Fibroblast of skin of back (primary cell): ENCODE measurements at places on chromosomes 11 and 22.
A peak's percentile ranks its signal among the peaks of the same experiment; 100 is the strongest.

GRCh38 chr11:110339456-110340250 lies 43.2 kb upstream of the RDX start:
- DNase-seq: no peak

- peak; percentile 2 for DNase-seq
Observed at GRCh38 chr11:18715476-18715875, 10.5 kb downstream of the IGSF22 start.

DNA sequence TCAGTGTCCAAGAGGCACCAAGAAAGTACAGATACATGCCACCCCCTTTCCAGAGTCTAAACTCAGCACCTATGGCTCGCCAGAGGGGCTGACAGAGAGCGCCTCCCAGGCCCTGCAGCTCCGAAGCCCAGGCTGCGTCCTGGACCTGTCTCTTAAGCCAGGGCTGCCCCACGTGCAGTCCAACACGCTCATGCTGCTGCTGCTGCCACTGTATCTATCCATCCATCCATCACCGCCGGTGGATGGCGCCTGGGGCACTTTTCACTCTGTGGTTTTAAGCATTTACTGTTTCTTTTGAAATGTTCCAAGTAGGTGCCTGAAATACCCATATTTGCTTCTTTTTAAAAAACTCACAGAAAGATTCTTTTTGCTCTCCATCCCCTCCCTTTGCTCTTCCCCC lies 41.8 kb downstream of the MACROD1 start:
- DNase-seq: no peak

DNA sequence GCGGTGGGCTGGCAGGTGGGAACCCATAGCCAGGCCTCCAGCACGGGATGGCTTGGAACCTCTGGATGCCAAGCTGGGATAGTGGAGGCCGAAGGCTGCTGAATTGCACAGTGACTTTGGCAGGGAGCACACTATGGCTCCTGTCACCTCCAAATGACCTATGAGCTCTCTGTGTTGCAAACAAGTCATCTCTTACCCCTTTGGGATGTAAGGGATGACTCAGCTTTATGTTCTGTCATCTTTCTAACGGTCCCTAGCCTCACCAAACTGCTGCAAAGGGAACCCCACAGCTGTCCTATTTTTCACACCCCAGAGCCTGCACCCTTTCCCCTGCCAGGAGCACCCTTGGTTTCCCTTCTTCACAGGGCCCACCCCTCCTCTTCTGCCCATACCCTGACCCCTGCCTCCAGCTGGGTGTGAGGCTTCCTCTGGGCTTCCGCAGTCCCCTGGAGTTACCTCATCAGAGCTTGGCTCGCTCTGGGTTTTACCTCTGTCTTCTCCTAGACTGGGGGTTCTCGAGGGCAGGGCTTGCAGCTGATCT lies 2.7 kb upstream of the SCUBE1 start:
- no peak for DNase-seq

- no peak for DNase-seq
Observed at GRCh38 chr11:75154646-75155569, 4.0 kb downstream of the SLCO2B1 start.

DNA sequence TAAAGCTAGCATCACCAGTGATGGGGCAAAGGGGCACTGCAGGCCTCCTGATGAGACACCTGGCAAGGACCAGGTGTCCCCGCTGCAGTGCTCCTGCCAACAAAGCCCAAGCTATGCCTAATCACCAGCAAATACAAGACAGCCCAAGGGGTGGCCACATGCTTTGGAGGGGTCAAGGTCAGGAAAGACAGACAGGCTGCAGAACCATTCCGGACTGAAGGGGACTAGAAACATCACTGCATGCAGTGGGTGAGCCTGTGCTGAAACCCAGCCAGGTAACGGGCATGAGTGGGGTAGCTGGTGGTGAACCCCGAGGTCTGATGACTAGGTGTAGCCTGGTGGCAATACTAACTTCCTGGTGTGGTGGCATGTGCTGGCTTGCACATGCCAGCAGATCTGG lies 111.1 kb downstream of the MED15 start:
- DNase-seq: no peak

GRCh38 chr11:10663990-10664389 lies 29.6 kb downstream of the IRAG1 start:
- DNase-seq: peak; percentile 67

DNA sequence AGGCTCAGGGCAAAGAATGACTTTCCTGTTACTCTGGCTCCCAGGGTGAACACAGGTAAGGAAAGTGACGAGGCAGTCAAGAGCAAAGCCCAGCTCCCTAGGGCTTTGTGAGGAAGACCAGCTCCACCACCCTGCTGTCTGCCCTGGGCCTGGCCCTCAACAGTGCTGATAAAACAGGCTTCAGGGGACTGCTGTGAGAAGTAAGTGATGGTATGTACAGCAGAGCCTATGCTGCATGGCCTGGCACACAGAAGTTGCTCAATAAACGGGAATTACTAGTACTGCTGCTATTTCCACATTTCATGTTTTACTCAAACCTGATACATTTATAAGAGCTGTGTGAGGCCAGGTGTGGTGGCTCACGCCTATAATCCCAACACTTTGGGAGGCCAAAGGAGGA lies 50.3 kb downstream of the MICAL3 start:
- no peak for DNase-seq

GRCh38 chr11:131499199-131499598 lies 128.8 kb downstream of the NTM start:
- DNase-seq: no peak

DNA sequence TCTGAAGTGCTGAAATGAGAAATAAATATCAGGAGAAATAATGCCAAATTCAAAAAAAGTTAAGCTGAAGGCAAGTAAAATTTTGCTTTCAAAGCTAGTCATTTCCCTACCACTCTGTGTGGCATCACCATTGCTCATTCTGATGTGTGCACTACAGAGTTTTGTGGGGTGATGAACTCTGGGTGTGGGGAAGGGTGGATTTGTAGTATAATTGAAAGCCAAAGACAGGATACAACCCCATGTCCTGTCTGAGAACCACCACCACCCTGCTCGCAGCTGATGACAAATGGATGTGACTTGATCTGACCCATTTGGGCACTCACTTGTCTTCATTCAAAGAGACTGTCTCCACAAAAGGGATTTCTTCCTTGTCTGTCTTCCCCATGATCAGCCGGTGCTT lies 19.3 kb upstream of the TMEM9B start:
- no peak for DNase-seq

DNA sequence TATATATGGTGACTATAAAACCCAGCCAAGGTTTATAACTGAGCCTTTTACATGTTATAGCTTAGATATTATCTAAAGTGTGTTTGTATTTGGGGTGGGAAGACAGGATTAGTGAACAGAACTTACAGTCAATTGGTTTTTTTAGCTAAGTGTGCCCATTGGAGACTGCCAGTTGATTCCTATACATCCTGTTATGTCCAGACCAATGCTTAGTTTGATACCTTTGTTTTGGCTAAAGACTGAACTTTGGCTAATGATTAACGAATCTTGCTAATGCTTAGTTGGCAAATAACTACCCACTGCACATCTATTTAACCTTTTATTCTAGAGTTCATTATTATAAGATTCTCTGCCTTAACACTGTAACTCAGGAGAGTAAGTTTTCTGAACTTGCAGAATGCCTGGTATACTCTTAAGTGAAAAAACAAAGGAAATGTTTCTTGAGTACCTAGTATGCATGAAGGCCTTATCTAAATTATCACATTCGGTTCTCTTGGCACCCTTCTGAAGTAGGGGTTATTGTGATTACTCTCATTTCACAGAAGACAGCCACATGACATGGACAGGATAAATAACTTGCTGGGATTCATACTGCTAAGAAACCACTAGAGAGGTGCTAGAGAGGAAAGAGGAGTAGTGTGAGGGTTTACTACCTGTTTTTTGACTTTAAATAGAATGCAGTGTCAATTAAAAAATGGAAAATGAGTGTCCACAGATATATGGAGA lies 54.0 kb downstream of the KREMEN1 start:
- no peak for DNase-seq

DNA sequence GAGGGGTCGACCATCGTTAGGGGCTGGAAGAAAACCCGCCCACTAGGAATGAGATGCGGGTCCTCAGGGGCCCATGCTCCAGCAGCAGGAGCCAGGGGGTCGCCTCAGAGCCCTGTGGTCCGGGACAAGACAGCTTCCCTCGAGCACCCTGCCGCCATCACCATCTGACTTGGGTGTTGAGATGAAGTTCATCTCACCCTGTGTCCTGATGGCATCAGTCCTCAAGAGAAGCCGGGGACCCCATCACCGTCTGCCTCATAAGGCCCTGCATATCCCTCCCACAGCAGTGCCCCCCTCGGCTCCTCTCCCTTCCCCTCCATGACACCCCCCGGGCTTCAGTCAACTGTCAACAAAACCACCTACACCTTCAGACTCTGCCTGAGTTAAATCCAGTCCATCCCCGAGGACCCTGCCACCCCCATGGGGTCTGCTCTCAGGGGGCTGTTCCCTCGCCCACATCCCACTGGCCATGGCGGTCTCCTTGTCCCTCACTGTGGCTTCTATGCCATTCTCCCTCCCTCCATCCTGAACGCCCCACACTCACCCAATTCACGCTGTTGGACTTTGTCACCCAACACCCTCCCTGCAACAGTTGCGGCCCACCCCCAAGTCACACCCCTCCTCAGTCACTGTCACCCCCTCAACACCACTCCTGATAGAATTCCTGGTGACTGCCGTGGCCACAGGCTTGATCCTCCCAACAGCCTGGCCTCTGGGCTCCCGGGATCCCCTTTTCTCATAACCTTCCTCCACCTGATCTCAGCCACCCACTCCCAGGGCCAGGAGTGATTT lies 87.7 kb upstream of the RTL6 start:
- no peak for DNase-seq

DNA sequence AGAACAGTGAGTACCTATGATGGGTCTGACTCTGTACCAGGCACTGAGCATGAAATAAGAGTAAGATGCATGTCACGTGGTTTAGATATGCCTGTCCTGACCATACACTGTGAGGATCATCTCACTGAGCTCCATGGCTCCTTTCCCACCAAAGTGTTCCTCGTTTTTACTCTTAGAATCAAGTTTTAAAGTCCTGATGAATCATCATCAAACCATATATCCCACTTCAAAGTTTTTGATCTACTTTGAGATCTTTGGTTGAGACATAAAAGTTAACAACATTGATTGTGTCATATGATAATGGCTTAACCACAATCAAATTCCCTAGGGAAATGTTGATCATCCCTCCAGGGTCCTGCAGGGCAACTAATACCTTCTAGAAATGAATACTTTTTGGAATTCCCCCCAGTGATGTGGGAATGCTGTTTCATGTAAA lies 12.8 kb downstream of the ETS1 start:
- DNase-seq: no peak

DNA sequence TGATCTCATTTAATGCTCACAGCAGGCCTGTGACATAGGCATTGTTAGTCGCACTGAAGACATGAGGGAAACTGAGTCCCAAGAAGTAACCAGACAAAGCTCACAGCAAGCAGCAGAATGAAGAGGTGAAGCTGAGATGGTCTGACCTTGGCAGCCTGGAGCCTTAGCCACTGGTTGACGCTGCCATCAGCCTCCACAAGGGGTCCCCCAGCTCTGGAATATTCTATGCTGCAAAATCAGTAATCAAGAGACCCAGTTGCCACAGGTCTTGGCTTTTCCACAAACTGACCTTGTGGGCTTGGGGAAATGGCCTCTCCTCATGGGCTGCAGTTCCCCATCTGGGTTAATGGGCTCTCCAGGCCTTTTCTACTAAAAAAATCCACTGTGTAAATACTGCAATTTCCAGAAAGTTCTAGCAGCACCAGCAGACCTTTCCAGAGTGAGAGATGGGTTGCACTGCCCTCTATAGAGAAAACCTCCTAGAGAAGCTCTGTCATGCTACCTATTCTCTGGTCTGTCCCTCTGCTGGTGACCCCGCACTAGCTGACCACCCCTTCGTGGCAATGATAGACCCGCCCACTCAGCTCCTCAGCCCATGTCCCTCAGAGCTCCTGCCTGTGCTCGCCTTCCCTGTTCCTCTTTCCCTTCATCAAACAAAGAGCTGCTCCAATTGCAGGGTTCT lies 22.6 kb upstream of the ISX start:
- DNase-seq: no peak

GRCh38 chr11:1927026-1927847 lies 7.7 kb downstream of the TNNT3 start:
- no peak for DNase-seq

GRCh38 chr11:86523738-86524619 lies 148.4 kb downstream of the ME3 start:
- peak; percentile 98 for DNase-seq

DNA sequence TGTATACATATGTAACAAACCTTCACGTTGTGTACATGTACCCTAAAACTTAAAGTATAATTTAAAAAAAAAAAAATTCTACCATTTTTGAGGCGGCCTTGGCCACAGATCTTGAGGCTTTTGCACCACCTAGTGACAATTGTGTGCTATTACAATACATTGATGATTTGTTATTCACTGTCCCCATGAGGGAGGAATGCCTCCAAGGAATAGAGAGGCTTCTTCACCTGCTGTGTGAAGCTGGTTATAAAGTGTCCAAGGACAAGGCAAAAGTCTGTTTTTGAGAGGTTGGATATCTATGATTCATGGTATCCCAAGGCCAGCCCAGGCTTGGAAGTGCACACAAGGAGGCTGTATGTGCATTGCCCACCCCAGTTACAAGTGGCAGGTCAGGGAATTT lies 30.7 kb downstream of the SLC22A25 start:
- DNase-seq: peak; percentile 28
